Endothelial cell (in vitro differentiated cells): ENCODE measurements at places on chromosomes 5 and 9.

DNA sequence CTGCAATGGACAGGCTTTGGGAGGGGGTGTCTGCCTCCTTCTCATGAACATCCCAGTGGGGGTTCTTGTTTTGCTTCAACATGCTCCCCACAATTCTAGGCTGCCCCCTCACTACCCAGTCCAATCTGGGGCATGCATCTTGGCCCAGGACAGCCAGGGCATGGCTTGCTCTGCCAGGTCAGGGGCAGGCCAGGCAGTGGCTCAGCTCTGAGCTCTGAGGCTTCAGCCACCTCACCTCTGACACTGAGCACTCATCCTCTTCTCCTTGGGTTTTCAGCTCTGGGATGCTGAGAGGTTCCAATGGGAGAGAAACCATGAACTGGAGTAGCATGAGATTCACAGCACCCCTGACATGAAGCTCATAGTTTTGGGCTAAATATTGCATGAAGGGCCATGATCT, 11.8 kb downstream of the SLC25A48 start:
- no peak for DNase-seq

GRCh38 chr5:62942384-62942783, 363.8 kb downstream of the LRRC70 start:
- DNase-seq = no peak

DNA sequence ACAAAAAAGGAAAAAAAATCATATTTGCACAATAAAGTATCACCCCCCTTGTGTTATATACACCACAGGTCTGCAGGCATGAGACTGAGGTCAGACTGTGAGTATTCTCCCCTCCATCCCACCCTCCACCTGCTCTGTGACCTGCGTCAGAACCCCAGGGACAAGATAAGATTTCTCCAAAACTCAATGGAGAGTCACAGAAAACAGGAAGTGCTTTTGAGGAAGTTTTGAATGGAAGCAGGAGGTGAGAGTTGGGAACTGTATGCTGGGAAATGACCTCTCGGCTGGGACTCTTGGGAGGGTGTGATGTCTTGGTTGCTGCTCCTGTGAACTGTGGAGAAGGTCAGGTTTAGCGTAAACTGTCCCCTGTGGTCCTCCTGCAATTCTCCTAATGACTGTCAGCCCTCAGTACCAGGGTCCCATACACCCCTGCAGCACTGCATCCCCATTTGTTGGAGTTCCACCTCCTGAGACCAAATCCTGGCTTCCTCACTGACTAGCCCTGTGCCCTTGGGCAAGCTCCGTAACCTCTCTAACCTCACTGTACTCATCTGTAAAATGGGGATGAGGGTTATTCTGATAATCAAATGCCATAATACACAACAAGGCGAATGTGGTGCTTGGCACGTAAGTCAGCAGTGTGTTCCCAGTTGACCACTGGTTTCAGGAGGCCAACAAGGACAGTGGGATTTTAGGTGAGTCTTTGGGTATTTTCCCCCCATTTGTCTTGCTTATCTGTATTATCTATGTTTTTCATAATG, 6.9 kb upstream of the CTSL start:
- DNase-seq = no peak

GRCh38 chr5:179839328-179840256, 18.9 kb downstream of the SQSTM1 start:
- DNase-seq = no peak

- no peak for DNase-seq
Observed at GRCh38 chr9:117672369-117672768, 31.8 kb upstream of the TLR4 start.

DNA sequence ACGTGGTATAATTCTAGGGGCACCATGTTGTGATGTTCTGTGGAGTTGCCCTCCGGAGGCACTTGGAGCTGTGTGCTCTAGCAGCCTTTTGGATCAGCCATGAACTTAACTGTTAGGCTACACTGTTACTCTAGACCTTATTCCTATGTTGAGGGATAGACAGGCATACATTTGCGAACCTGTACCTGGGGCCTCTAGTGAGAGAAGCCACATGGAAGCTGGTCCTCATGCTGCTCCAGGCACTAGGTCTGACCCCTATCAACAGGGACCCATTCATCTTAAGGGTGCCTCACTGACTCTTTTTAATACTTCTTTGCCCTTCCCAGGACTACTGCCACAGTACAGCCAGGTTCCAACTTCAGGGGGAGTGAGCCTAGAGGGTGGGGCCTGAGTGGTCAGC, 594.8 kb downstream of the RAB3C start:
- no peak for DNase-seq

GRCh38 chr5:95858023-95858461, 35.5 kb upstream of the GLRX start:
- DNase-seq = no peak

- no peak for DNase-seq
Observed at GRCh38 chr5:68012831-68013230, 202.7 kb upstream of the PIK3R1 start.

DNA sequence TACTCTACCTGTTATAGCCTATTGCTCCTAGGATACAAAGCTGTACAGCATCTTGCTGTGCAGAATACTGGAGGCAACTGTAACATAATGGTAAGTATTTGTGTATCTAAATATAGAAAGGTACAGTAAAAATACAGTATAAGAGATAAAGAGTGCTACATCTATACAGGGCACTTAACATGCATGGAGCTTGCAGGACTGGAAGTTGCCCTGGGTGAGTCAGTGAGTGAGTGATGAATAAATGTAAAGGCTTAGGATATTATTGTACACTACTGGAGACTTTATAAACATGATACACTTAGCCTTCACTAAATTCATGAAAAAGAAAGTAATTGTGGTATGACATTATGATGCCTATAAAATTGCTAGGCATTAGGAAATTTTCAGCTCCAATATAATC, 65.5 kb upstream of the OSMR start:
- no peak for DNase-seq

- no peak for DNase-seq
Observed at GRCh38 chr9:20200991-20201431, 412.2 kb upstream of the SLC24A2 start.

GRCh38 chr5:173718469-173718868, 102.0 kb upstream of the BOD1 start:
- no peak for DNase-seq

GRCh38 chr5:93330506-93330905, 250.5 kb downstream of the NR2F1-AS1 start:
- DNase-seq = no peak

DNA sequence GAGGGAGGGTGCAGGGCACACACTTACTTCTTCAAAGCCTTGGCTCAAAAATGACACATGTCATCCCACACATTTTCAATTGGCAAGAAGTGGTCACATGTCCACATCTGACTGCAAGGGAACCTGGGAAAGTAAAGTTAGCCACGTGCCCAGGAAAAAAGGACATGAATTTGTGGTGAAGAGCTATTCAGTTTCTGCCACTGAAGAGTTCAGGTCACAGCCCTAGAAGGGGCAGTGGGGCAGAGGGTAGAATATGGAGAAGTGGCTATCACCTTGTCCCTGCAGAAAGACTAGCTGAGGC, 1.9 kb upstream of the RGS14 start:
- no peak for DNase-seq

DNA sequence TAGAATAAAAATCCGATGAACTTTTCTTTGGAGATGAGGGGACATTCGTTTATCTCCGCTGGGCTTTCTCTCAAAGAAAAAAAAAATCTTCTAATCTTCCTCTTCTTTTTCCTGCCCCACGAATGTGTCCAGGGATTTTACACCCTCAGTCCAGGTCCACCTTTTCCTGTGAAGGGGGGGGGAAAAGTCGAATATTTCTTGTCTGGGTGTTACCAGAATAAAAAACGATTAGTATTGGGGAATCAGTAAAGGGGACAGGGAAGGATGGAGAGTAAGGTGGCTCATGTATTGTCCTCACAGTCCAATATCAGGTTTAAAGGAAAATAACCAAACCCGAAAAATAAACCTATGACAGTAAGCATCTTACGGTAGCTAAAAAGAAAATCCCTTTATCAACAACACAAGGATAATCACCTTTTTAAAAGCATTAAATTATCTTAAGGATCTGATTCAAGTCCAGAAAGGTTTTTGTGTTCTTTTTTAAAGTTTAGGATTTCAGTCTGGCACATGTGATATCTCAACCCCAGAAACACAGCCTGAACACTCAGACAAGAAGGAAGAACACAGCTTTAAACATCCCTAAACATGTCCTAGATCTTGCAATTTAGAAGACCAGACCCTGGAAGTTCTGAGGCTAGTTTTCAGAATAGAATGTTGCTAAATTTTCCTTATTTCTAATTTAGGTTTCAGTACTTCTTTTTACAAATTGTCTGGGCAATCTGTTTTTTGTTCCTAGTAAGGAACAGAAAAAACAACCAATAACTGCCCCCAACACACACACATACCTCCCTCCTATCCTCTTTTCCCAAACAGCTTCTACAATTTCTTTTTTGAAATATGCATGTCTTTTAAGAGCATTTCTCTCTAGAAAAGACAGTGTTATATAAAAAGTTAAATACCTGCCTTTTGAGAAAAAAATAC, 1.2 kb downstream of the ZNF608 start:
- no peak for DNase-seq

- DNase-seq = no peak
Observed at GRCh38 chr5:62082370-62082801, 223.6 kb upstream of the KIF2A start.

DNA sequence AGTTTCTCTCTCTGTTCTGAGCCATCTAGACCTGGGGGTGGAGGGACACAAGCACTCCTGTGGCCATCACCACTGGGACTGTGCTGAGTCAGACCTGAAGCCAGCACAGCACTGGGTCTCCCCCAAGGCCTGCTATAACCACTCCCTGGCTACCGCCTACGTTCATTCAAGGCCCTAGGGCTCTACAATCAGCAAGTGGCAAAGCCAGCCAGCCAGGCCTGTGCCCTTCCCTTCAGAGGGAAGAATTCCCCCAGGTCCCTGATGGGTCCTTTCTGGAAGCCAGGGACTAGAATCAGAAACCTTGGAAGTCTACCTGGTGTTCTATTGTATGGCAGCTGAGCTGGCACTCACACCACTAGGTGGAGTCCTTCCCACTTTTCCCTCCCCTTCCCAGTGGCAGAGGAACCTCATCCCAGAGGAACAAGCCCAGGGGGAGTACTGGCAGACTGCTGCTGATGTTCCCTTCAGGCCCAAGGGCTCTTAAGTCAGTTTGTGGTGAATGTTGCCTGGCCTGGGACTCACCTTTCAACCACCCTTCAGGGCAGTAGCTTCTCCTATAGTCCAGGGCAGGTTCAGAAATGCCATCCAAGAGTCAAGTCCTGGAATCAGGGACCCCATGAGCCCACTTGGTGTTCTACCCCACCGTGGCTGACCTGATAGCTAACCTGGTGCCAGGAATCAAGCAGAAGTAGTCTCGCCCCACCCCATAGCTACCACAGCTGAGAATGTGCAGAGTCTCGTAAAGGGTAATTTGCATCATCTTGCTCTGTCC, 20.0 kb downstream of the JMY start:
- peak; percentile 70 for DNase-seq

- DNase-seq = peak; percentile 36
Observed at GRCh38 chr5:136062366-136063274, 33.8 kb downstream of the TGFBI start.

DNA sequence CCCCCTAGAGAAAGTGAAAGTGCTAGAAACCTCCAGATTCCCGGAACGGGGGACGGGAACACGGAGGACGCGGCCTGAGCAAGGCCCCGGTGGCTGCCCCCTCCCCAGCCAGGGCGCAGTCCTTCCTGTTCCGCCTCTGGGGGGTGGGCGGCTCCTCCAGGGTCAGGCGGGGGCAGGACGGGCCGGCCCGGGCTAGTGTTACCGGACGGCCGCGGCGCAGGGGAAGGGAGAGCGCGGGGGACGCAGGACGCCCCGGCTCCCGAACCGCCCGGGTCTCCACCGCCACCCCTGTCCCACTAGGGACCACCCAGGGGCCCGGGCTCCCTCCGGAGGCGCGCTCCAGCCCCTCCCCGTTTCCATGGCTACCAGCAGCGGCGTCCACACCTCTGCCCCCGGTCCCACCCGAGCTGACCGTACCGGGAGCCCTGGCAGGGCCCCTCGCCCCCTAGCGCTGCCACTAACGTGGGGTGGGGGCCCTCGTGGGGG, 579 bp downstream of the SLC12A7 start:
- DNase-seq = peak; percentile 48

DNA sequence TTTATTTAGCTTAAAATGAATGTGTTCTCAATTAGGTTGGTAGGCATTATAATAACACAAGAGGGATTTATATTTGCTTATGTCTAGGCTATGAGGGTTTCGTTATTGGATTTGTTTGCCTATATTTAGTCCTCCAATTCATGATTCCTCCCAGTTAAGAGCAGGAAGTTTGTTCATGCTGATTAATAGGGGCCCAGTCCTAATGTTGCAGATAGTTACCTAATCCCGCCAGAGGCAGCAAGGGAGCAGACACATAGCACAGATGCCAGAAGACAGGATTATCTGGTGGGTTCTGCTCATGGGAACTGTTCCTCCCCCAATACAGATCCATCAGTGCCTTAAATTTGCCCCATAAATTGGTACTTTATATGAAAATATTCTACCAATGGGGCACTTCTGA, 100.8 kb upstream of the TLE4 start:
- no peak for DNase-seq

GRCh38 chr5:179795863-179796833, 2.4 kb downstream of the LTC4S start:
- DNase-seq = peak; percentile 86

DNA sequence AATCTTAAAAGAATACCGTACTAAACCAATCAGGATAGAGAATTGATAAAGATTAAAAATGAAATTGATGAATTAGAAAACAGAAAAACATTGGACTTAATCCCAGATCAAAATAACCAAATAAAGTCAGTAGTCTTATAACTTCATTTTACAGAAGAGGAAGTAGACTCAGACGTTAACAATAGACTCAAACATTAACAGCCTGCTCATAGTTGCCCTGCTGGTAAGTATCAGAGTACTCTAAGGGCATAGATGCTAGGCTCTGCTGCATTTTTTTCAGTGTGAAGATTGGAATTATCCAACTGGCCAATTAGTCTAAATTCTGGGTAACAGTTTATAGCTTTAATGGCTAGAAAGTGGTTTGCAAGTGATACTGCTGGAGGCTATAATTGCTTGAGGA, 42.9 kb downstream of the ADGRV1 start:
- no peak for DNase-seq

DNA sequence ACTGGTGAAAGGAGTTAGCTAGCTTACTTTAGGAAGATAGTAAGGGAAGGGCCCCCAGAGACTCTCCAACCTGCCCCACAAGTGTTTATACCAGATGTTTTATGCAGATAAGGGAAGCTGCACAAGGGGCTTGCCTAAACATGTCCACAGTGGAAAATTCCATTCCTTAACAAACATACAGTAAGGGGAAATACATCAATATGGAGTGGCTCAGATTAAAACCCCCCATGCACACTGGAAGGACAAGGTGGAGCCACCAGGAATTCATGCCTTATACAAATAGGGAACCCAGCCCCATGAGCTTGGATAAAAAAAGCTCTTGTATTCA, 106.3 kb upstream of the GPBP1 start:
- DNase-seq = peak; percentile 5

DNA sequence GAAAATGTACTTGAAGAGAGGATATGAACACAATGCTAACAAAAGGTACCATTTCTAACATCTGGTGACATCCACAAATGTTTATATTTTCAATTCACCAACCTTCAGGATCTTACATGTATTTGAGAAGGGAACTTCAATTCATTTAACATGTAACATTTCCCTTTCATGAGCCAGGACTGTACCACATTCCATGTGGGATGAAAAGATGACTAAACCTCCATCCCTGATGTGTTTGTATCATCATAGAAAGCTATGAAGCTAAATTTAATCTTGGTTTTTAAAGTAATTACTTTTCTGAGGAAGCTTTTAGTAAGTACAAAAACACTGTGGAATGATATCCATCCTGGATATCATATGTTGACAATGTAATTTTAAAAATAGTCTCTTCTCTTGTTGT, 78.2 kb upstream of the GNA14 start:
- DNase-seq = no peak

GRCh38 chr9:98644011-98644410, 64.7 kb downstream of the GABBR2 start:
- no peak for DNase-seq
